ENCODE measurements at places on chromosomes 3 and 15.

- DNase-seq: peak; percentile 31
These were observed 10.5 kb downstream of the FILIP1L start for GRCh38 chr3:100103558-100104441.

DNA sequence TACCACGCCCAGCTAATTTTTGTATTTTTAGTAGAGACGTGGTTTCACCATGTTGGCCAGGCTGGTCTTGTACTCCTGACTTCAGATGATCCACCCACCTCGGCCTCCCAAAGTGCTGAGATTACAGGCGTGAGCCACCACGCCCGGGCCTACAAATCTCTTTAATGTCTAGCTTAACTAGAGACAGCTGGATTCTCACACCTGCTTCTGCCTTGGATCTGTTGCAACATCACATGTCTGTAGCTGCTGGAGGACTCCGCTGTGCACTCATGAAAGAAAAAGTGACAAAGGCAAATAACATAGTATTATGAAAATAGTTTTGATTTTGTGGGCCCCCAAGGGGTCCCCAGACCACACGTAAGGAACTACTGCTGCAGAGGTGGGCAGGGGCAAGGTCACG is 85.9 kb downstream of the NCEH1 start:
- no peak for DNase-seq

DNA sequence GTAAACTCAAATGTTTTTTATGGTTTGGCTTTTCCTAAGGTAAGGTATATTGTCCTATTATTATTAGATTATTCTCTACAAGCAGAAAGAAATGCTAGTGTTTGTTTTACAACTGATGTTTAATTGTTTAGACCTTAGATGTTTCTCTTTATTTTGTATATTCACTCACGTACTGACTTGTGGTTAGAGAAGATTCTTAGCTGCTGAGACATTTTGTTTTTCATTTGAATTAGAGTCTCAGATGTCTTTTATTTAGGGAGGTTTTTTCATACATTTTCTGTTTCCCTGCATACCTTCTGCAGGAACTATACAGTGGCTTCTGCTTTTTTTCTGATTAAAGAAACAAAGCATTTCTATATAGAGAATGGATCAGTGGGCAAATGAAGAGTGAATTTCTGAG is 110.9 kb downstream of the MYRIP start:
- DNase-seq: no peak

- no peak for DNase-seq
These were observed 87.8 kb upstream of the TJP1 start for GRCh38 chr15:29910068-29910467.

DNA sequence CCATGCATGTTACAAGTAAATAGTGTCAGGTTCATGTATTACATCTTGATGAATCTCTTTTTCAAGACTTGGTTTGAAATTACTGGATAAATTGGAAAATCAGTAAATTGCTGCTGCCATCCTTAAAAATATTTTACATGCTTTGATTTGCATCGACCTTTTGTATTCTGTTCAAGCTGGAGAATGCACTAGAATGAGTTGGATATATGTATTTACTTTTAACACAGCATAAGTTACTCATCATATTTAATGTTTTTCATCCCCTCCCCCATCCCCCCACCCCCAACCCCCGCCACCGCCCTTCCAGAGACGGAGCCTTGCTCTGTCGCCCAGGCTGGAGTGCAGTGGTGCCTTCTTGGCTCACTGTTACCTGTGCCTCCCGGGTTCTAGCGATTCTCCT is 16.8 kb downstream of the UBE2E1 start:
- no peak for DNase-seq

DNA sequence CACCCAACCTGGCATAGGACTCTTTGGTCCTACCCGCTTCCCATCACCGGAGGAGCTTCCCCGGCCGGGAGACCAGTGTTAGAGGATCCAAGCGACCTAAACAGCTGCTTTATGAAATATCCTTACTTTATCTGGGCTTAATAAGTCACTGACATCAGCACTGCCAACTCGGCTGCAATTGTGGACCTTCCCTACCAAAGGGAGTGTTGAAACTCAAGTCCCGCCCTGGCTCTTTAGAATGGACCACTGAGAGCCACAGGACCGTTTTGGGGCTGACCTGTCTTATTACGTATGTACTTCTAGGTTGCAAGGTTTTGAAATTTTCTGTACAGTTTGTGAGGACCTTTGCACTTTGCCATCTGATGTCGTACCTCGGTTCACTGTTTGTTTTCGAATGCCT is 761.2 kb upstream of the LMCD1 start:
- no peak for DNase-seq

- DNase-seq: no peak
These were observed 123.4 kb downstream of the SATB1 start for GRCh38 chr3:18301781-18302180.

DNA sequence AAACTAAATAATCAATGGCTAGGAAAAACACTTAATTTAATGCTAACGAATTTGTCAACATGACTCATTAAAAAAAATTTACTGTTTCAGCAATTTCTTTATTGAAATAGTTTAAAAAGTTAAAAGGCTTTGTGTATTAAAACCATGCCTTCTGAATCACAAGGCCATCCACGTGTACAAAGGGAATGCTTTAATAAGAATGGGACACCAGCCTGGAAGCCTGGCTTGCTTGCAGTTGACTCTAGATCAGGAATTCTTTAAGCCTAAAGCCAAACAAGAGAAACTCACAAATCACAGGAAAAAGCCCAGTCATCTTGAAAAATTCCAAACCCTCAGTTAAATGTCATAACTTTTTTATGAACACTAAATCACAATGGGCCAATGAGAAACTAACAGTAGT is 137.6 kb downstream of the PEAK1 start:
- no peak for DNase-seq

DNA sequence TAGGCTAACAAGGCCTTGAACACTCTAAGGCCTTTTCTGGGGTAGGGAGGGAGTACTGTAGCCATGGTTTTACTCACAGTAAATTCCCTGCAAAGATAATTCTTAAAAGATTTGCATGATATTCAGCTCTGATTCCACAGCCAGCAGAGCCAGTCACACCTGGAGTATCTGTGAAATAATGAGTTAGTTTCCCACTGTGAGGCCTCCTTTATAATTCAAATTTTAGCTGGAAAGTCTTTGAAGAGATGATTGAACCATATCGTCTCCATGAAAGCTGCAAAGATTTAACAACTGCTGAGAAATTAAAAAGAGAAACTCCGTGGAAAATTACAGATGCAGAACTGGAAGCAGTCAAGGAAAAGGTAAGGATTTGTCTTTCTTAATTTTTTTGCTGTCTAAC is 32.3 kb upstream of the DUT start:
- DNase-seq: no peak

DNA sequence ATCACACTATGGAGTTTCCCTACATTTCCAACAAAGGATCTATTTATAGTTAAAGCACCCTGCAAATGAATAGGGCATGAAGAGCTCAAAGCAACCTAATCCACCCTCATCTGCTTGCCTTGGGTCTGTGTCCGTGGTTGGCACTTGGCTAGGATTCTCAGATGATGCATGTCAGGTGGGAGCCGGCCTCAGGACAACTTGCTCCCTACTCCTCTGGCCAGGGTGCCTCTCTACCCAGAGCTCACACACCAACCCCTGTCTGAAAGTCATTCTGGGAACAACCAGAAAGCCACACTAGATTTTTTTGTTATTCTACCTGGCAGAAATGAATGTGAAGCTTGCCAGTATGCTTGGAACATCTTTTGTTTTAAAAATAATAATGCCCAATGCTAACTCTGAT is 13.2 kb downstream of the ARHGEF3 start:
- peak; percentile 74 for DNase-seq

GRCh38 chr15:66001717-66002426 is 132.6 kb downstream of the RAB11A start:
- DNase-seq: no peak

- peak; percentile 85 for DNase-seq
These were observed 5.8 kb downstream of the PRRT3 start for GRCh38 chr3:9946112-9947024.

DNA sequence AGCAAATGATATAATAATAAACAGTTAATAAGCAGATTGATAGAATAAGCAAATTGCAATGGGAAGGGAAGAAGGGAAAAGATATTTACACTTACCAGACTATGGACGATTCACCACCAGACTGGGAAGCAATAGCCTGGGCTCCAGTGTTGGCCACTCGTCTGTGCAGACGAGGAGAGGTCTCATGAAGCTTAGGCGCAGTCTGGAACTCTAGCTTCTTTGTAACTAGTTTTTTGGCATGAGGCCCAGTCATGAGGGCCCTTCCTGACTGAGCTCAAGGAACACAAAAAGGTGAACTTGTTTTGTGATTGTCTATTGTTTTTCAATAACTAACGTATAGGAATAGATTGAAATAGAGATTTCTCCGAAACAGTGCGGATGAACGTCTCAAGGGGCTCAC is 63.3 kb upstream of the GATM start:
- no peak for DNase-seq

DNA sequence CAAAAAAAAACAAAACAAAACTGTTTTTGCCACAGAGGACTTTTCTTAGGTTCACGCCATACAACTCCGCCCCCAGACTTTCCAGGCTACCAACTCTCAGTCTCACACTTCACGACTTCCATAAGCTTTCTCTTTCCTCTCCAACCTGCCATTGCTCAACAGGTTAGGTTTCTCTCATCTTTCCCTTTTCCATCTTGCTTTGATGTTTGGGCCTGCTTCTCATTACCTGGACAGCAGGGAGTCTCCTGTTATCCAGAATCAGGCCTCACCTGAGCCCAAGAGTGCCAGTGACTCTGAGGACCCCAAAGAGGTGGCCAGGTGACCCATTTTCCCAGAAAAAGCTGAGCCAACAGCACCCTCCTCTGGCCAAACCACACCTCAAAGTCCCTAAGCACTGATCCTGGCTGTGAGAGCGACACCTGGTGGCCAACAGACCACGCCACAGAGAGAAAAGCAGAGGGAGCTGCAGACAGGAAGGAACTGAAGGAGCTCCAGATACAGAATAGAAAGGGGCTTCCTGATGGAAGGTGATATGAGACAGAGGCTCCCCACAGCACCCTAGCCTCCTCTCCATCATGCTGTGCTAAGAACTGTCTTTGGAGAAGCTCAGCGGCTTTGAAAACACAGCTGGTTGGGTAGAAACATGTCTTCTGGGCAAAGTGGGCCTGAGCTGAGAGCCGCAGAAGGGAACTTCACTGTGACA is 4.0 kb downstream of the CCDC51 start:
- peak; percentile 89 for DNase-seq

- DNase-seq: no peak
These were observed 72.8 kb downstream of the GALK2 start for GRCh38 chr15:49242820-49243219.

DNA sequence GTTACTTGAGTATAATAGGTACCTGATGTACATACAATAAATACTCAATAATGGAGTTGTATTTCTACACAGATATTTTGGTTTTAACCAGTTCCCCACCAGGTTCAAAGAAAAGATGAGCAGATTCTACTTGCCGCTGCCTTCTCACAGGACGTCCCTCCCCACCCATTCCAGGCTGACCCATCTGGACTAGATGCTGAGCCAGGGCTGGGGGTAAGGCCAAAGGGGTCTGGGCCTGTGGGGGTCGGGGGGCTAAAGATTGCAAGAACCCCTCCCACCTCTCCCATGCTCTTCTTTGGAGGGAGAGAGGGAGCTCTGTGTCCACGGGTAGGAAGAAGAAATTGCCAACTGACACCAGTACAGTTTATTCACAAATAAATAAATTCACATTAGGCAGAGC is 1.5 kb downstream of the MESP1 start:
- no peak for DNase-seq

DNA sequence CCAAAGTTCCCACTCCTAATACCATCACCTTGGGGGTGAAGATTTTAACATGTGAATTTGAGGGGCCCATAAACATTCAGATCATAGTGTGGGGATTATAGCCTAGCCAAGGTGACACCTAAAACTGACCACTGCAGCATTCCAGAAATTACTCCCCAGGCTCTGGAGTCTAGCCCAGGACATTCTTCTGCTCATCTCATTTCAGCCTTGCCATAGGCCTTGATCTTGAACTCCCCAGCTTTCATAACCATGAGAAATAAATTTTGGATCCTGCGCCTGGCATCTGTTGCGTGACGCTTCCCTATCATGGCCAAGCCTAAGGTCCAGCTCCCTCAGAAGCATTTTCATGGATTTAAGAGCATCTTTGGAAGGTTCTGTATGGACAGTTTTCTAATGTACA is 502.9 kb upstream of the THBS1 start:
- DNase-seq: no peak

- no peak for DNase-seq
These were observed 299.1 kb upstream of the ROPN1 start for GRCh38 chr3:124291008-124291407.

GRCh38 chr3:159907828-159908227 is 80.8 kb upstream of the IL12A start:
- DNase-seq: no peak

DNA sequence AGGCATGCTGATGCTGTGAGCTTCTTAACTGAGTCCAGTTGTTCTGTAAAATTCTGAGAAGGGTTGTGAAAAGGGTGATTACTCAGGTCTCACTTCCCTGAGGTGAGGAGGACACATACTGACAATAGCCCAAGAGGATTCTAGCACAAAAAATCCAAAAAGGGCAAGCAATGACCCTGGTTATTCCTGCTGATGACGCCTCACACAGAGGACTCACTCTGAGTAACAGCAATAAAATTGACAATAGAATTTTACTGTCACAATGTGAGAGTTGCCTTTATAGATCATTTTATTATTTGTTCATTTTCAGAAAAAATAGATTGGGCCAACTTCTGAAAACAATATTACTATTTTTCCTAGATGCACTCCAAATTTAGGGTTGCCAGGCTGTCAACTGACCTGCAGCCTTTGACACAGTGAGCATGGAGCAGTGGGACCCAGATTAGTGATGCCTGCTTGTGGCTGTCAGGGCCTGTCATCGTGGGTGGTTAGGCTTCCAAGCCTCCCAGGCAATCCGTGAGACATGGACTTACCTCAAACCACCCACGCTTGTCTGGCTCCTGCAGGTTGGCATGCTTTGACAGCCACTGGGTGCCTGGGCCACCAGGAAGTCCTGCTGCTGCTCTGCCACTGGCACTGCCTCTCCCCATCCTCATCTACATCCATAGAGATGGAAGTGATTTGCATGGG is 396.0 kb upstream of the THBS1 start:
- no peak for DNase-seq

DNA sequence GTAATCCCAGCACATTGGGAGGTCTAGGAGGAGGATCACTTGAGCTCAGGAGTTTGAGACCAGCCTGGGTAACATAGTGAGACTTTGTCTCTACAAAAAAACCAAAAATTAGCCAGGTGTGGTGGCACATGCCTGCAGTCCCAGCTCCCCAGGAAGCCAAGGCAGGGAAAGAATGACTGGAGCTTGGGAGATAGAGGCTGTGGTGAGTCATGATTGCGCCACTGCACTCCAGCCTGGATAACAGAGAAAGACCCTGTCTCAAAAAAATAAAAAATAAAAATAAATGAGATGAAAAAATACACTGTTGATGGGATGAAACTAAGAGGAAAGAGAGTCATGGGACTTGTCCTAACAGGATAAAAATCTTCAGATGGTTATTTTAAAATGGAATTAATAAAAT is 137.6 kb downstream of the IMPG2 start:
- no peak for DNase-seq

- DNase-seq: no peak
These were observed 22.1 kb downstream of the ANAPC13 start for GRCh38 chr3:134463676-134464063.
